ENCODE measurements at places on chromosomes 1 and 21.

- DNase-seq: no peak
Observed at GRCh38 chr1:201939148-201939547, 7.2 kb downstream of the LMOD1 start.

GRCh38 chr1:208025031-208025430, 114.1 kb upstream of the CD34 start:
- DNase-seq: no peak

- DNase-seq: peak; percentile 78
Observed at GRCh38 chr1:16078925-16079656, 5.6 kb upstream of the FAM131C start.

DNA sequence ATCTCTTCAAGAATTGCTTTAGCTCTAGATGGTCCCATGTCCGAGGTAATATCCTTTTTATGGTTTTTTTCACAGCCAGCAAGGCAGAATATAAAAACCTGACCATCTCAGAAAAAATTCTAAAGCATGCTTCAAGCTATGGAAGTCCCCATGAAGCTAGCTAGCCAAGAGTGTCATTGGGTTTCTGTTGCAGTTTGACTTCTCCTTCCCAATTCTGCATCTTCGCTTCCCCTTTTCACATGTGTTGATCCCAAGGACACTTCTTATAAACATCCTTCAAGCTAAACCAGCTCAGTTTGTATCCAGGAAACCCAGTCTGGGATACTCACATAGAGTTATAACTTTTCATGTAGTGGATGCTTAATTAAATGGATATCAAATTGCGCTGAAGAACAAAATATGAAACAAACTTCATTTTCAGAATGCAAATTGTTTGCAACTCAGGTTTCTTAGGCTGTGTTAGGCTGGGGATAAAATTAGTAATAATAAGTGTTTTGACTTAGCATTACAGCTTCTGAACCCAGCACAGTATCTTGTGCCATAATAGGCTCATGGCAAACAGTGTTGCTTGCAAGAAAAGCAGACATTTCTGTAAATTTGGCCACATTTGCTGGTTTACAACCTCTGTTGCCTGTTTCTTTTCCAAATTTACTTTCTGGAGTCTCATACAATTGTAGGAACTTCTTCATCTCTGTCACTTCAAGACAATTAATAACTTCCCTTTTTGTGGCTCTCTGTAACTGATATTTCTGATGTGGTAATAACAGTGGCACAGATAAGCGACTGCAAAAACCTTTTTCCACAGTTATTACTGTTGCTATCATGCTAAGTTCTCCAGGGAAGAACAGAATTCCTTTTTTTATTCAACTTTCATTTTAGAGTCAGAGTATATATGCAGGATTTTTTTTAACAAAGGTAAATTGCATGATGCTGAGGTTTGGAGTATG, 53.2 kb downstream of the NCAM2 start:
- DNase-seq: no peak

GRCh38 chr1:212727386-212728181, 27.9 kb upstream of the BATF3 start:
- no peak for DNase-seq

DNA sequence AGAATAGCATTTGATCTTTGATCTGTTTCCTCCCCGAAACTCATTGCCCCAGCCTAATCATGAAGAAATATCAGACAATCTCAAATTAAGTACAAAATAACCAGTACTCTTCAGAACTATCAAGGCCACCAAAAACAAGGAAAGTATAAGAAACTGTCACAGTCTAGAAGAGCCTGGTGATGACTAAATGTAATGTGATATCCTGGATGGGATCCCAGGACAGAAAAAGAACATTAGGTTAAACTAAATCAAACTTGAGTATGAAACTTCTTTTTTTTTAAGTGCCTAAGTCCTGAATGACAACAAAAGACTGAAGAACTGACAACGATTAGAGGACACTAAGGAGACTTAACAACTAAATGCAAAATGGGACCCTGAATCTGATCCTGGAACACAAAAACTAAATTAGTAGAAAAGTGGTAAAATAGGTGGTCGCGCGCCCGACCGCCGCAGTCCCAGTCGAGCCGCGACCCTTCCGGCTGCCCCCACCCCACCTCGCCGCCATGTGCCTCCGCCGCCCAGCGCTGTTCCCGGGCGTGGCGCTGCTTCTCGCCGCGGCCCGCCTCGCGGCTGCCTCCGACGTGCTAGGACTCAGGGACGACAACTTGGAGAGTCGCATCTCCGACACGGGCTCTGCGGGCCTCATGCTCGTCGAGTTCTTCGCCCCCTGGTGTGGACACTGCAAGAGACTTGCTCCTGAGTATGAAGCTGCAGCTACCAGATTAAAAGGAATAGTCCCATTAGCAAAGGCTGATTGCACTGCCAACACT, 5.5 kb upstream of the PRKAB2 start:
- DNase-seq: peak; percentile 5

GRCh38 chr1:243434594-243434993, 178.8 kb downstream of the SDCCAG8 start:
- no peak for DNase-seq

DNA sequence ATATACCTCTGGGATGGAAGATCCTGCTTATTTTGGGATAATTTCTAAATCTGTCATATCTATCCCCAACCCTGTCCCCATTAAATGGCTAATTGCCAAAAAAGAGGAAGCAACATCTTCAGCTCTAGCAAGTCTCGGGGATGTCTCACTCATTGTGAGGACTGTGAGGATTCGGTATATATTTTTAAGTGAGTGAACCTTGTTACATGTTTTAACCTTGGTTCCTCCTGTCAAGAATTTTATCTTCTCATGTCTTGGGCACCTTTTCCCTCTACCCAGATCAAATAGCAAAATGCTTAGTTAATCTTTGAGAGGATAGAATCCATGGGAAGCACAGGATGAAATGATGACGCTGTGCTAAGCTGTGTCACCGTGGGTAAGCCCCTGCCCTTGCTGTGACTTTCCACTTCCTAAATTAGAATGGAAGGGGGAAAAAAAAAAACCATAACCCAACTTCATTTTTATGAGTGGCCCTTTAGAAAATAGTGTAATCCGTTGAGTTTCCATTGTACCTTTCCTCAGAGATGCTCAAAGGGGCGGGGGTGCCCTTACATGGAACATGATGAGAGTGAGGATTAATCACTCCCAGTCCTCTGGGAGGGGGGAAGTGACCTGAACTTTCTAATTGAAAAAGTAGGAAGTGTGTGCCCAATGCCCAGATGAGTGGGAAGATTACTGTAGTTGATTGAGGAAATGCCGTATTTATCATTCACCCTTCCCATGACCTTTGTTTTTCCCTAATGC, 7.6 kb downstream of the ATP1A1 start:
- no peak for DNase-seq

GRCh38 chr1:17475752-17476151, 36.3 kb upstream of the RCC2 start:
- no peak for DNase-seq

DNA sequence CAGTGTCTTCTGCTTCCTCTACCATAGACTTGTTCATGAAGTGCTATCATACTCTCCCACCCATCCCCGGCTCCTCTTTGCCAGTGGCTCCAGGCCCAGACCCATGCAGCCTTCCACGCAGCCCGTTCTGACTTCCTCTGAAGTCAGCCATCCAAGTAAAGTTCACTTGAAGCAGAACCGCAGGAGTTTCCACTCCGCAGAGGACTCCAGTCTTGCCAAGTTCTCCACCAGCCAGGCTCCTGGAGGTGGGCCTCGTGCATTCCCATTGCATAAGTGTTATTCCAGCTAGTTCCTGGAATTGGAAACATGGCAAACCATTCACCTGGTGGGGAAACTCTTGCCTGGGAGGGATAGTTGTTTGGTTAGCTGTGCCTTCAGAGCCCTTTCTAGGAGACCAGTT, 185.1 kb downstream of the PLPP3 start:
- no peak for DNase-seq

DNA sequence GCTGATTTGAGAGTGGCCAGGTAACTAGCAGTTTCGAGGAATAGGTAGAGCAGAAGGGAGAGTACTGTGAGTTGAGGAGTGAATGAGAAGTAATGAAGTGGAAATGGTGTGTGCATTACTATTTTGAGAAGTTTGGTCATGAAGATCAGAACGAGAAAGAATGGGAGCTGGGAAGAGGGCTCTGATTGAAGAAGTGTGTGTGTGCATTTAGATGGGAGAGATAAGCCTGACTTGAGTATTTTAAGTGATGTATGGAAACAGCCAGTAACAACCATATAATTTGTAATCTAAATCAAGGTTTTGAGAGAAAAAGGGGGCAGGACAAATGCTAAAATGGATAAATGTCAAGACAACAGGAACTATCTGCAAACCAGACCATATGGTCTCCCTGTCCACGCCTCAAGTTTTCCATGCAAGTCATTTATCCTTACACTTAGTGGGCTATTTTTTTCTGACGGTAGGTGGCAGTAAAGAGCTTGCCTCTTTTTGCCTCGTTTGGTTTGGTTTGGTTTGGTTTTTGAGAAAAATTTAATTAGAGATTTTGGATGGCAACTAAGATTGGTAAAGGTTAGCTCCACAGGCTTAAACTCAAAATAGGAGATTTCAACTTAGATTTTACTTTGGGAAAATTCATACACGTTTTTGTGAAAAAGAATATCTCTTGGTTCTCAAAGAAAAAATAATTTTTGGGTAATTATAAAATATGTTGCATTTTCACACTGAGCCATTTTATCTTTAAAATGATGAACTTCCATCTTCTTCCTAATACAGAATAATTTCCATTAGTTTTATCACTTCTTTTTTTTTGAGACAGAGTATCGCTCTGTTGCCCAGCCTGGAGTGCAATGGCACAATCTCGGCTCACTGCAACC, 9.5 kb upstream of the B3GALNT2 start:
- DNase-seq: no peak

- no peak for DNase-seq
Observed at GRCh38 chr1:154838461-154838860, 31.6 kb downstream of the KCNN3 start.

DNA sequence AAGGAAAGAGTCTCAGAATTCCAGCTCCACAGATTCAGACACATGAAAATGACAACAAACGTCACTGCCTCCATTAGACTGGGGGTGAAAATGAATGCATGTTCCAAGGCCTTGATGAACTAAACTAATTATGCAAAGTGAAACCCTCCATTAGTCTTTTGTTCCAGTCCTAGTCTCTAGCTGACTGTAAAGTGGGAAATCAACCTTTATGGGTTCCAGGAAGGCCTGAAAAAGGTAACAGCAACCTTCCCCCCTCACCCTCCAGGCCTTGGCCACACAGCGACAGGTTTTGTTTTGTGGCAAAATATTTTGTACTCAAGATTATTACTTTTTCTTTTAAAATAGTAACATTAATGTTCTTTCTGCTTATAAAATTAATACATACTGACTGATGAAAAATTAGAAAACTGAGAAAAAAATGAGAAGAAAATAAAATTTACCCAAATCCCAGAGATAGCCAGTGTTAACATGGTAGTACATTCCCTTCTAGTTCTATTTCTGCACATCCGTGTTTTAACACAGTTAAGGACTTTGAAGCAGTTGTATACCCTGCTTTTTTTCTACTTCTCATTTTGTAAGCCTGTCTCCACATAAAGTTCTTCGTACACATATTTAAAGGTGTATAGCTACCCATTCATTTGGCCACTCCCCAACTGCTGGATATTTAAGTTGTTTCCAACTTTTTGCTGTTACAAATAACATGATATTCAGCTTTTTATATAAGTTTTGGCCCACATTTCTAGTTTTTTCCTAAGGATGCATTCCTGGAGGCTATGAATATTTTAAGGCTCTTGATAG, 60.9 kb downstream of the CD2 start:
- DNase-seq: no peak

DNA sequence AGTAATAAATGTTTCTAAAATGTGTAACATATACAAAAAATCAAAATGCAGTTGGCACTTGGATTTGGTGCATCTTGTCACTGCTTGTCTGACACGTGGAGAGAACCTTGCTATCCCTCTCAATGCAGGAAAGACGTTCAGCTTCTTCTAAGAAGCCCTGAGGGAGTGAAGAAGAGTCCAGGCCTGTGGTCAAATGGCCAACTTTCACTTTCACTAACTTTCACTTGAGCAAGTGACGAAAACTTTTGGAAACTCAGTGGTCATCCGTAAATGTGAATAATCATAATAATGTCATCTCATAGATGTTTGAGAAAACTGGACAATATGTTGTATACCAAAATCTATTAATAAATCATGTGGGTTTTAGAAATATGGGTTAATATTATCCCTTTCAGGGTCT, 61.9 kb downstream of the ERG start:
- no peak for DNase-seq

- no peak for DNase-seq
Observed at GRCh38 chr1:227357171-227357926, 39.1 kb upstream of the CDC42BPA start.

DNA sequence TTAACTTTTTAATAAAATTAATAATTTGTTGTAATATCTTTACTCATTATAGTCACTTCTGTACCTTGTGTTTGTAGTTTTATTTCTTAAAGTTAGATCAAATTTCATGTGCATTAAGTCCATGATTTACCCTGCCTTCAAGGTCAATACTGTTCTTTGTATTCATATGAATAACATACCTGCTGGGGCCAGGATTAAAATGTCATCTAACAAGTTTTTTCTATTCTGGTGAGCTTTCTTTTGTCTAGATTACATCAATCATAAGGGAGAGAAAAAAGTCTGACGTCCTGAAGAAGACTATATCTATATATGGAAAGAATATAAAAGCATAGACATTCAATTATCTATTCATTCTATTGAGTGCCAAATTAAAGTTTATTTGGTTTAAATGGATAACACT, 232.6 kb downstream of the COL11A1 start:
- no peak for DNase-seq

- no peak for DNase-seq
Observed at GRCh38 chr1:169202791-169203665, 96.5 kb downstream of the ATP1B1 start.

DNA sequence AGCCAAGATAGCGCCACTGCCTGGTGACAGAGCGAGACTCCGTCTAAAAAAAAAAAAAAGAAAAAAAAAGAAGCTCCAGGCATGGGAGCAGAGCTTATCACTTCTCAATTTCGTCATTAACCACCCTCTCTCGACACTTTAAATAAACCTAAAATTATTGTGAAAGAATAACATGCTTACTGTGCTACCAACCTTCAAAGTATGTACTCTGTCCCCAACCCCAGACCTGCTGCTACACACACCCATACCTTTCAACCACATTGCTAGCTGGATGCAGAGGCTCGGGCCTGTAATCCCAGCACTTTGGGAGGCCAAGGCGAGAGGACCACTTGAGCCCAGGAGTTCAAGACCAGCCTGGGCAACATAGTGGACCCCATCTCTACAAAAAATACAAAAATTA, 38.7 kb downstream of the GNPAT start:
- no peak for DNase-seq

- DNase-seq: peak; percentile 62
Observed at GRCh38 chr1:173867141-173867752, 542 bp downstream of the GAS5 start.

- no peak for DNase-seq
Observed at GRCh38 chr1:215458562-215458961, 108.5 kb upstream of the KCTD3 start.

- DNase-seq: no peak
Observed at GRCh38 chr1:183274836-183275235, 88.8 kb downstream of the LAMC2 start.

- DNase-seq: no peak
Observed at GRCh38 chr1:61323681-61324328, 241.4 kb downstream of the NFIA start.

Measured in stimulated activated CD4-positive, alpha-beta T cell treated with anti-CD3 and anti-CD28 coated beads, Interleukin-2, amount 100 ng/mL, for 24 hours (primary cell).